ENCODE measurements at places on chromosomes 2 and 18.

GRCh38 chr2:31331156-31331555 is 83.4 kb downstream of the XDH start:
- DNase-seq, result no peak

- no peak for DNase-seq
Measured at GRCh38 chr2:224417361-224417729, 15.4 kb upstream of the FAM124B start.

DNA sequence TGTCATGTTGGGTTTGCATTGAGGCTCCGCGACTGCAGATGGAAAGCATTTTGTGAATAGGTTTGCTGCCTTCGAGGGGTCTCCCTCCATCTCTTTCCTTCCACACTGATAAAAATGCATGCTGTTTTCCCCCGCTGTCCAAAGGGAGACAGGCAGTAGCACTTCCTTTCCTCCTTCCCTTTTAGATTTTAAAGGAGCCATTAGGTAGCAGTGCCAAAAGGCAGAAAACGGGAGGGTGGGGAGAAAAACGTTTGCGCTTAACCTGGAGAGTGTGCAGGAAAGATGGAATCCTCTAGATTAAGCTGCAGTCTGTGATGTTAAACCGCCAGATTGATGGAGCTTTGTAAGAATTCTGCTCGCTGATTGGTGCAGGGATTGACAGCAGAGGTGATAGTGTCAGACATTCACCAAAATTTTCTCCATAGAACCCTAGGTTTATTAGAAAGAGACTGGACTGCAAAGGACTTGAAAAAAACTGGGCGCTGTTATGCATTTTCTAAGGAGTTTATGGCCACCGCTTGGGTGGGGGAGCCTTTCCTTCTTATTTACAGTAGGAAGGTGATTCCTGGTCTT is 688 bp downstream of the MAPRE2 start:
- peak; percentile 44 for DNase-seq

DNA sequence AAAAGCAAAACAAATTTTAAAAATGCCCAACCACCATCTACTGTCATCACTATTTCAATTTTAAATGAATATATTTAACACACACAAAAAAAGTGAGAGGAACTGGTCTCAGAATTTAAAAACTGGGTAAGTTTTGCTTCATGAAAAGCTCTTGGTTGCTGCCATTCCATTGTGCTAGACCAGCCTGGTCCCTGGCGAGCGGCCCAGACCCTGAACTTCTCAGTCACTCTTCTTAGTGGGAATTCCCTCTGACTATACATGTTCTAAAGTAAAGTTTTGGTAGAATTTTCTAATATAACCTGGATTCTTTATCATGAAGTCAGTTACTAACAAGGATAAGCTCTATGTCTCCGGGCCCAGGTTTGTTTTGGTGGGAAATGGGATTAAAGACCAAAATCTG is 34.8 kb upstream of the TMEM177 start:
- DNase-seq, result no peak

DNA sequence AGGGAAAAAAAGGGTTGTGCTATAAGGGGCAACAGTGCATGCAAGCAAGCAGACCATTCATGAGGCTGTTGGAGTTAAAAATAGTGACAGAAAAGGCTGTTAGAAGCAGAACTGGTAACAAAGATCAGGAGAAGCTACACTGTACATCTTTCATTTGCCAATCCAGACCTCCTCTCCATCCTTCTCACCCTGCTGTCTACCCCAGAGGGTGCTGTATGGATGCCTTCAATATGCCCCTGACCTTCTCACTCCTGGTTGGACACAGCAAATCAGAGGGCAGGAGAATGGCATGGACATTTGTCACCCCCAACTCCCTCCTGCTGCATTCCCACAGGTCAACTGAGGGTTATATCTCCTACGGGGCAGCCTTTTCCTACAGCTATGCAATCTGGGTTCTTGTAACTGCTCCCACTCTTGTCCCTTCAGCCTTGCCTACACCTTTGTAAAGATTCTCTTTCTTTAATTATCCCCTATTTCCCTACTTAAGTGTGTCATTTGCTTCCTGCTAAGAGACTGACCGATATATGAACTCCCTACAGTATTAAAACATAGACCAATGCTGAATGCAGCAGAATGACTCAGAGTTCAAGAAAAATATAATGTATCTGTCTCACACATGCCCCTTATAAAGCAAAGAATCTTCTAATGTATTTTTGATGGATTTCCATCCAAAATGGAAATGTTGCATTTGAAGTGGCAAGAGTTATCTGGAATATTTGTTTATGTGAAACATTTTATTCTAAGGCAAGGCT is 169.2 kb upstream of the NCKAP5 start:
- DNase-seq, result no peak

DNA sequence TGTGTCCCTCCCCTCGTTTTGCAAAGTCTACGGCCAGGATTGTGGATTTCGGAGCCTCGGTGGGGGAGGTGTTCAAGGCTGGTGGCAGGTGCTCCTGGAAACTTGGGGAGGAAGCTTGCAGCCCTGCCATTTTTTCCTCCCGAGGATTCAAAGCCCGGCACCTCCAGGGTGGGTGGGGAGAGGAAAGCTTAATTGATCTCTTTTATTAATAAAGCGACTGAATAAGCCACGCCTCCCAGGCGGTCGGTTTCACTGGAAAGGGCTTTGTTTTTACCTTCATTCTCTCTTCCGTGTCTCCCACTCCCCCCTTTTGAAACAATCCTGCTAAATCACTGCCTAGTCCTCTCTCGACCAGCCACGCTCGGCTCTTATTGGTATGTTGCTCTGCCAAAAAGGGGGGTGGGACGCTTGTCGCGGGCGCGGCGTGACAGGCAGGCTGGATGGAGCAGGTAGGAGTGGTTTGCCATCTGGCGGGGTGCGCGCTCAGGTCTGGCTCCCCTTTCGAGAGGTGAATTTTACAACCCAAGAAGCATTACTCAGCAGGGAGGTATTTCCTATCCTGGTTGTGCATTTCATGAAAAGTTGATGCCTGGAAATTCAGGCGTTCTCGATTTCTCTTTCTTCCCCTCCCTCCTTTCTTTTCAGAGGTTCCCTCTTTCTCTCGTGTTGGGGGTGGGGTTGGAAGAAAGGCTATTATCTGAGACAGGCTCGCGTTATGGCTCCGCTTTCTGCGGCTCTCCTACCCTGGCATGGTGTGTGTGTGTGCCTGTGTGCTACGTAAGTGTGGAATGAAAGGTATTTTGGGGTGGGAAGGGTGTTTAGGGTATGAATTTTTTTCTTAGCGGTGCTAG is 1.4 kb downstream of the NEDD4L start:
- peak; percentile 13 for DNase-seq

GRCh38 chr2:601806-602455 is 75.3 kb downstream of the TMEM18 start:
- no peak for DNase-seq

DNA sequence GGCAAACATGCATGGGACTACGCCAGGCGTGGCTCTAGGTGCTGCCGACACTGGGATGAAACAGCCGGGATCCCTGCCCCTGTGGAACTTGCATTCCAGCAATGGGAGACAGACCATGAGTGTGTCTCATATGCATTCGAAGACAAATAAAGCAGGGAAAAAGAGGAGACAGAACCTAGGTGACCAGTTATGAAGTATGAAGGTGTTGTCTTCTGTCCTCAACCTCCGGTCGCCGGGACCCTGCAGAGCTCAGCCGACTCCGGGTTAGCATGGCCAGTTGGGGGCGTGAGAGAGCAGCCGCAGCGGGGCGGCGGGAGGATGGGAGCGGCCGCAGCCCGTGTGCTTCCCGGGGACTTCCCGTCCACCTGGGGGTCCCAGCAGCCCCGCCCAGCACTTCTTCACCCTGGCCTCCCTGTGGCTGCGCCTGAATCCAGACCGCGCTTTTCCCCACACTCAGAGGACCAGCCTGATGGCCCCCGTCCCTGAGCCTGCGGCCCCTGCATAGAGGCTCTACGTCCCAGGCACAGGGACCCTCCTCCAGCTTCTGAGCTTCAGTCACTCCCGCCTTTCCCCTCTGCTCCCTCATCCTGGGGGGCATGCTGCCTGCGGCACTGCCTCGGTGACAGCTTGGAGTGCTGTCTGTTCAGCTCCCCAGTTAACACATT is 11.4 kb downstream of the ID2 start:
- DNase-seq, result peak; percentile 19

DNA sequence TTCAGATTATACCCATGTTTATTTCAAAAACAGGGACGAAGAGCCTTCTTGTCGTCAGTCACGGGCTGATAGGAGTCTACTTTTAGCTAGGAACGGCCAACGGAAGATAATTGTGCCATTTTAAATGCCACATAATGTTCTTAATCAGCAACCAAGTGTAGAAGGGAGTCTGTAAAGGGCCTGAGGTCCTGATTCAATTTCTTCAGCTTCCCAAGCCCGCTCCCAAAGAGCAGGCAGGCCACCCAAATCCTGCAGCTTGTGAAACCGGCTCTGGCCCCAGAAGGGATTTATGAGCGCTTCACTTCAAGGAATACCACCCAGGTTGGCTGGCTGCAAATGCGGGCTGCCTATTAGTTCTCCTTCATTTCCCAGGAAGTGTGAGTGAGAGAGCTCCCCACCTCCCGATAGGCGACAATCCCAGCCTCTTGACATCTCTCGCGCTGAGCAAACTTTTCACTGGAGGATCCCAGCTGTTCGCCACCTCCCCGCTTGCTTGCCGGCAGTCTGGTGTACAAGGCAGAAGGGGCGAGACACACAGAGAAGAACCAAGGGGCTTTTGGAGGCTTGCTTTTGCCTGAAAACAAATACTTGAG is 272.9 kb downstream of the CDH20 start:
- no peak for DNase-seq

- DNase-seq, result no peak
Measured at GRCh38 chr2:241974851-241975592, 105.5 kb downstream of the RTP5 start.

GRCh38 chr2:3241971-3242746 is 135.5 kb downstream of the EIPR1 start:
- no peak for DNase-seq

DNA sequence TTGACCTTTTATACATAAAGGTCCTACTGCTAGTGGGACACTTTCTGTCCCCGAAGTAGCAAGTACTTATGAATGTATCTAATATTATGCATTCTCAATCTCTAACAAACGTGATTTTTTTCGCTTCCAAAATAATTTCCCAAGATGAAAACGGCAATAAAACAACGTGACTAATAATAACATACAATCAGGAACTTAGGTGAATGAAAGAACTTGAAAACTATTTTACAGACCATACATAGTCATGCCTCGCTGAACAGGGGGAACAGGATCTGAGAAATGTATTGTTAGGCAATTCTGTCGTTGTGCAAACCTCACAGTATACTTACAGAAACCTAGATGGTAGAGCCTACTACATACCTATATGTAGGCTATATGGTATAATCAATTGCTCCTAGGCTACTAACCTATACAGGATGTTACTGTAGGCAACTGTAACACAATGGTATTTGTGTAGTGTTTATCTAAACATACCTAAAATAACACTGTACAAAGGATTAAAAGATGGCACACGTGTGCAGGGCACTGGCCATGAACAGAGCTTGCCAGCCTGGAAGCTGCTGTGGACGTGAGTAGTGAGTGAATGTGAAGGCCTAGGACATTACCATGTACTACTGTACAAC is 2.5 kb downstream of the RTN4 start:
- DNase-seq, result no peak

DNA sequence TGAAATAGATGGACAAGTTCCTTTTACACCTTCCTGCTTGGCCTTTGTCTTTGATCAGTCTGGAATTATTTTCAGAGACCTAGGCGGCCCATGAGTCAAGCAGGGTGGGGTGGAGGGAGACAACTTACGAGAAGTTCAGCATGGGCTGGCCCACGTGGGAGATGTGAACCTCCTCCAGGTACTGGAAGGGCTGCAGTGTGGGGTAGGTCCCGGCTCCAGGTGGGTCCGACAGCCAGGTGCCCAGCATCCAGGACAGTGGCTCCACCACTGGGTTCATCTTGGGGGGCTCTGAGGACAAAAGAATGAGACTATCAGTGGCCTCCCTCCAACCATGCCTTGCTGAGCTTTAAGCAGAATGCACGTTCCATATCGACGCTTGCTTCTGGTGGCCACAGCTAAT is 30.8 kb downstream of the THAP4 start:
- DNase-seq, result no peak

- no peak for DNase-seq
Measured at GRCh38 chr2:29360016-29360784, 245.0 kb downstream of the CLIP4 start.

DNA sequence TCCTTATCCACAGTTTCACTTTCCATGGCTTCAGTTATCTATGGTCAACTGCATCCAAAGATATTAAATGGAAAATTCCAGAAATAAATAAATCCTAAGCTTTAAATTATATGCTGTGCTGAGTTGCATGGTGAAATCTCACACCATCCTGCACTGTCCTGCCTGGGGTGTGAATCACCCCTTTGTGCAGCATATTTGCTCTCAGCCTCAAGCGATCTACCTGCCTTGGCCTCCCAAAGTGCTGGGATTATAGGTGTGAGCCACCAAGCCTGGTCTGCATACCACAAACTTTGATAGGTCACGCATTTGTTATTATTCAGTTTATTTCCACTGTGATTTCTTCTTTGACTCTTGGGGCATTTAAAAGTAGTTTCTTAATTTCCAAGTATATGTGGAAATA is 117.2 kb downstream of the SPIRE1 start:
- DNase-seq, result no peak

GRCh38 chr2:235990344-235990743 is 177.8 kb downstream of the GBX2 start:
- DNase-seq, result no peak

DNA sequence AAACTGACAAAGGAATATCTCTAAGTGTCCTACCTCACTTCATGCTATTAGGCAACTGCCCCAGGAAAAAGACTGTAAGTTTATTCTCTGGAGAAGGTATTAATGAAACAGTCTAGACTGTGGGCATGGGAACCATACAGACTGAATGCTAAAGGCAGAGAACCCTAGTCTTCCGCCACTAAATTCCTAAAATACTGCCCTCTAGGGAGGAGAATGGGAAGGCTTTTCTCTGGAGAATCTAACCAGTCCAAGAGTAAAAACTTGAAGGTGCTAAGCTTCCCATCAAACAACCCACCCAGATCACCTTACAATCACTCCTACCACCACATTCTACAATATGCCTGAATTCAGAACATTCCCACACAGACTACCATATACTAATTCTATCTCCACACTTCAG is 3.4 kb downstream of the SRBD1 start:
- no peak for DNase-seq

- no peak for DNase-seq
Measured at GRCh38 chr2:13901526-13901925, 731.0 kb upstream of the LRATD1 start.

Data from CD4-positive, alpha-beta T cell treated with Interleukin-10 for 1 hour (primary cell).